Activated naive CD4-positive, alpha-beta T cell (primary cell): ENCODE measurements at places on chromosomes 3 and 15.

DNA sequence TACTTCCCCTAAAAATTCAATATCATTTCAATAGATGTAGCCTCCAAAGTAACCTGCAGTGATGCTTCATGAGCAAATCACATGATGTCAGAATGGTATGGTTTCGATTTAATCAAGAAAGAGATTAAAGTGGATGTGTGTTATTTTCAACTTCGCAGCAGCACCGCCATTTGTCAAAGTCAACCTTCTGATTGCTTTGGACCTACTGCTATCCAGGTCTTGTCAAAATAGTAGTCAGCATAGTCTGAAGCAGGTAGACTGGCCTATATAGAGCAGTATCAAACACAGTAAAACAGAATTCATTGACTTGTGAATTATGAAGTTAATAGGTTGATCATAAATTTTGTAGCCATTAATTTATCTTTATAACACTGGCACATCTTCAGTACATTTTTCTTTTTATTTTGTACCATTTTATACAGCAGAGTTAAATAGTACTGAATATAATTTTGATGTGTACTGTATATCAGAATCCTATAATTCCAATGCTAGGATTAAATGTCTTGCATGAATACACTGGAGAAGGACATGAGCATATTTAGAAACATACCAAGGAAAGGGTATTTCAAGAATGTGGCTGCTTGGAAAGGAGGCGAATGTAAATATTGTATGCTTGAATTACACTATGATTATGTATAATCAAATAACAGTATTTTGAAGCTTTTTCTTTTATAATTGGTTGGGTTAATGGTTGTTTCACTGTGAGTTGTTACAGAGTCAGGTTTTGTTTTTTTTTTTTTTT lies 79.6 kb downstream of the CDIN1 start:
- DNase-seq: no peak

GRCh38 chr15:39896101-39896500 lies 24.0 kb downstream of the GPR176 start:
- DNase-seq: no peak

GRCh38 chr15:34355241-34355640 lies 11.8 kb downstream of the LPCAT4 start:
- no peak for DNase-seq

GRCh38 chr3:133924041-133924440 lies 28.4 kb upstream of the RAB6B start:
- DNase-seq: no peak

GRCh38 chr3:119990888-119991287 lies 103.4 kb downstream of the GSK3B start:
- DNase-seq: no peak

GRCh38 chr15:40456299-40456712 lies 14.5 kb upstream of the CHST14 start:
- DNase-seq: no peak

- DNase-seq: no peak
Observed at GRCh38 chr3:5001135-5001534, 21.9 kb downstream of the BHLHE40 start.

- no peak for DNase-seq
Observed at GRCh38 chr15:48858401-48858800, 19.5 kb upstream of the EID1 start.

GRCh38 chr3:152322756-152323155 lies 54.0 kb downstream of the MBNL1 start:
- no peak for DNase-seq

DNA sequence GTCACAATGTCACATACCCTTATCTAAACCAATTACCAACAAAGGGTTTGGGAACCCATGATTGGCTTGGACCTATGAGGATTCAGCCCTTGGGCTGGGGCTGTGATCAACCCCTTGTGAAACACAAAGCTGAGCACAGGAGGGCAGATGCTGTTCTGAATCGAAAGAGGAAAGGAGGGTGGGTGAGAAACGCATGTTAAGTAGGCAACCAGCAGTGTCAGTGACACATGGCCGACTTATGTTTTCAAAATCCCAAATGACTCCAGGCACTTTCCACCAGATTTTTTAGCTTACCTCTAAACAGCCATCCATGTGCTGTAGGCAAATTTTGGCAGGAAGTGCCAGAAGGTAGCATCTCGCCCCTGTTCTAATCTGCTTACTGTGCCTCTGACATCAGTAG lies 34.1 kb upstream of the KLHL25 start:
- no peak for DNase-seq

DNA sequence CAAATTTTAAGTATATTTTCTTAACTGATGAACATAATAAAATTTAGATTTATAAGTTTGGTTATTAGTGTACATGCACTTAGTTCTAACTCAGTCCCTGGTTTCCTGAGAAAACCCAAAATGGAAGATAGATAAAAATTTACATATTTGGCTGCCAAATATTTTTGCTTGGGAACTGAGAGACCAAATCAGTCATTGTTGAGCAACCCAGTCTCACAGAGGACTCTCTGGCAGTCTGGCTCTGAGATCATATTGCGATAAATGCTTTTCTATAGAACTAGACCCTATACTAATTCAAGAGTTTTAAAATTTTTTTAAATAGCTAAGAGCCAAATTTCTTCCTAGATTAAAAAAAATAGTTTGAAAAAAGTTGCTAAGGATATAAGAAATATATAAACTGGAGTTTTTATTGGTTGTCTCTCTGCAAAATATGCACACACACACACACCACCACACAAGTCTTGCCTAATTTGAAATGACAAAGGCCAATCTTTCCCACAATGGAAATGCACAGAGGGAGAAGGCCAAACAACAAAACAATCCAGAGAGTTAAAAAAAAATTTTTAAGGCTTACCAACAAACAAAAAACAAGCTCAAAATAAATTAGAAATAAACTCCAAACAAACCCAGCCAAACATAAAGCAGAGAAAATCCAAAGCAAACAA lies 259.5 kb downstream of the MECOM start:
- no peak for DNase-seq

DNA sequence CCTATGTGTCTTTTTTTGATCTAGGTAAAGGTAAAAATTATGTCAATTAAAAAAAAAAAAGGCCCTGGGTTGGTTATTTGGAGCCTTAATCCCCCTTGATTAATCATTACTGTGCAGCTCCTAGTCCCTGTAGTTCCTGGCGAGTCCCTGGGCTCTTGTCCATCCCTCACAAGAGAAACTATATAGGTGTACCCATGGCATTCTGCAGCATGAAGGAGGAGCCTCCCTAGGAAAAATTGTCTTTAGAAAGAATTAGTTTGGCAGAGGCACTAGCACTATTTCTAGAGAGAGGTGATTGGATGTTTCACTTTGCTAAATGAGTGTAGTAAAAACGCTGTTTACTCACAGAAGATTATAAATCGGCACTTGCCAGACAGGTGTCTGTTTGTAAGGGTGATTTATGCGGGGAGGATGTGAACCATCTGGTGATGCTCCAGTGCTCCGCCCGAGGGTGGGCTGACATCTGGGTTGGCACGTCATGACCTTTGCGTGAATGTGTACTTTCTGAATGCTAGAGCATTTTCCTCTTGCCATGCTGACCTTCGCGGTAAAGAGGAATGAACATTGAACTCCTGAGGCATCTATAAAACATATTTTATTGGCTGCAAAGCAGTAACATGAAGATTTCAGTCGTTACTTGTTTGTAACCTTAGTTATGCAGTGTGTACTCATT lies 12.6 kb downstream of the PLCL2 start:
- DNase-seq: peak; percentile 14

- no peak for DNase-seq
Observed at GRCh38 chr3:126634803-126635202, 20.1 kb downstream of the TXNRD3 start.

- DNase-seq: no peak
Observed at GRCh38 chr15:25246641-25247406, 192.0 kb downstream of the UBE3A start.

DNA sequence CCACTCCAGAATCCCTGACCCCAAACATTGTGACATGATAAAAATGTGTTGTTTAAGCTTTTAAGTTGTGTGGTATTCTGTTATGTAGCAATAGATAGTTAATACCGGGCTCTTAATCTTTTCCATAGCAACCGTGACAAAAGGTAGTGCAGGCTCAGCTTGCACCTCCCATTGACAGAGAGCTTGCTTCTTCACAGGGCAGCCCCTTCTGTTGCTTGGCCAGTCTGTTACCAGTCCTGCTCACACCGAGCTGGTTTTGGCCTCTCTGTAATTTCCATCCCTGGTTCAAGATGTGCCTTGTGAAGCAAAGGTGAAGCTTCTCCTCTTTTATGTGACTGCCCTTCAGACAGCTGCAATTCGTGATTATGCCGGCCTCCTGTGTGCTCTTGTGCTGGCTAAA lies 86.9 kb downstream of the CRYGS start:
- no peak for DNase-seq

DNA sequence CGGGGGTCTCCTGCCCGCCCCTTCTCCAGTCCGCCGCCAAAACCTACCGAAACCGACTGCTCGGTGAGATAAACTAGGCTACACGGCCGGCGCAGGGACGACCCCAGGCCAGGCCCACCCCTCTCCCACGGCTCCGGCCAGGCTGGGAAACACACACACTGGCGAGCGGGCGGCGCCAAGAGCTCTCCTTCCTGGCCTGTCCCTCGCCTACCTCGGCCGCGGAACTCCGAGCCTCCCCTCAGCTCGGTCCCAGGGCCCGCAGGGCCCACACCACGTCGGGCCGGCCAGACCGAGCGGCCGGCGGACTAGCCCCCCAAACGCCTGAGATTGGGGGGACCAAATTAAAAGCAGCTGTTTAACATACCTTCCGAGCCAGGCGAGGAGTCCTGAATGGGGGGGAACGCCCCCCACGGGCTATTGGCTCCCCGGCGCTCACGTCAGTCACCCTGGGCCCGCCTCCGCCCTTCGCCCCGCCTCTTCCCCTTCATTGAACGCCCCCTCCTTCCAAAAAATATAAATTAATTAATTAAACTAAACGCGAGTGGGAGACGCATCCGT lies 4.0 kb upstream of the SIN3A start:
- DNase-seq: peak; percentile 64

- DNase-seq: no peak
Observed at GRCh38 chr15:51516291-51516690, 106.3 kb downstream of the DMXL2 start.

- DNase-seq: no peak
Observed at GRCh38 chr15:83973816-83974215, 261.8 kb upstream of the GOLGA6L4 start.

GRCh38 chr15:41968701-41969100 lies 3.7 kb downstream of the EHD4 start:
- DNase-seq: no peak

DNA sequence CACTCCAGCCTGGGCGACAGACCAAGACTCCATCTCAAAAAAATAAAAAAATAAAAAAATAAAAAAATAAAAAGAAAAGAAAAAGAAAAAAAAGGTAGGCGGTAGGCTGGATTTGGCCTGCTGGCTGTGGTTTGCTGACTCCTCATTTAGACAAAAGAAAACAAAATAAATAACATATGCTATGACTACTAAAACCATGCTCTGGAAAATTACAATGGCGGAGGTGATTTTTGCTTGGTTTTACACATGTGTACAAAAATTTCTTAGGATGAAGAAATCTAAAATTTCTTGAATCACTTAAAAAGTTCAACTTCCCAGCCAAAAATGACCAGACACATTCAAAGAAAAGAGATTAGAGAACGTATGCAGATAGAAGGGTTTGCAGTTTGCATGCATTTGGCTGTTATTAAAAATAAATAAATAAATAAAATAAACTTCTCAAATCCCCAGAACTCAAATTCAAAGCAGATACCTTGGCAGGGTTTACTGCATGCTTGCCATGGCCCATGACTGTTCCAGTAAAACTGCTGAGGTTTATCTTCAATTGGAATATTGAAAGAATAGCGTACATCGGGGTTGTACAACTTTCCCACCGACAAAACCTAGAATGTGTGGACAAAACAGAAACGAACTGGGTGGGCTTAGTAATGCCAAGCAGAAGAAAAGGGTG lies 65.9 kb downstream of the ADAMTS9 start:
- no peak for DNase-seq

GRCh38 chr3:114941626-114942309 lies 205.3 kb downstream of the ZBTB20 start:
- no peak for DNase-seq

- DNase-seq: peak; percentile 58
Observed at GRCh38 chr15:52208306-52208946, 17.2 kb upstream of the GNB5 start.

- no peak for DNase-seq
Observed at GRCh38 chr3:62558549-62559112, 185.3 kb upstream of the FEZF2 start.

DNA sequence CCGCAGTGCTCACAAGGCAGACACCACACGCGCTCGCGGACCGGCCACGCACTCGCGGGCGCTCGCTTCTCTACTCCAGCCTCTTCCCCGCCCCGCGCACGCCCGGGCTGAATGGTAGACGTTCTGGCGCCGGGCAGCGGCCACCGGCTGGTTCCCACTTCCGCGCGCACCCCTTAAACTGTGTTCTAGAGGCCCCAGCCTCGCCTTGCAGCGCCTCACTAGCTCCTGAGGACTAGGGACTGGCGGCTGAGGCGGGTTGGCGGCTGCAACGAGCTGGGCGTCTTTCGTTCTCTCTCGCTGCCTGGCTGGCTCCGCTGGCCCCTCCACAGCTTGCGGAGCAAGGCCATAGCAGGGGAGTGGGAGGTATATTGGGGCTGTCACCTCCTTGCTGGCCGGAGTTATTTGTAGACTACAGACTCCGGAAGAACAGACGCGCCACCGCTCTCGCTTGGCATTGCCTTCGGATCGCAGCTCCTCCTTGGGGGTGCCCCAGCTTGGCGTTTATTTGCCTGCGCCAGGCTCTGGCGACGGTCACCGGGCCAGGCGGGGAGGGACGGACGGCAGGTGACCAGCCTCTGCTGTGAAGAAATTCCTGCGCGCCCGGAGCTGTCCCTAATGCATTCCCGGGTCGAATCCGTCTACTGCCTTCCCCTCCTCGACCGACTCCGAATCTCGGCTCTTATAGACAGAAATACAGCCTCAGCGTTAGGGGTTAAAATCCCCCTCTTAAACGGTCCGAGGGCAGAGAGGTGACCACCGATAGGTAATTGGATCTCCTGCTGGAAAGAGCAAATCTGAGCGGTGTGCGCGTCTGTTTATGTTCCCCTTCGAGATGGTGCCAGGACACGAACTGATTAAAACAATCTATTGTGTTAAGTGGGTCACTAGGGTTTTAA lies 1.3 kb downstream of the GREM1 start:
- no peak for DNase-seq

GRCh38 chr3:87436781-87437543 lies 160.6 kb upstream of the POU1F1 start:
- no peak for DNase-seq

DNA sequence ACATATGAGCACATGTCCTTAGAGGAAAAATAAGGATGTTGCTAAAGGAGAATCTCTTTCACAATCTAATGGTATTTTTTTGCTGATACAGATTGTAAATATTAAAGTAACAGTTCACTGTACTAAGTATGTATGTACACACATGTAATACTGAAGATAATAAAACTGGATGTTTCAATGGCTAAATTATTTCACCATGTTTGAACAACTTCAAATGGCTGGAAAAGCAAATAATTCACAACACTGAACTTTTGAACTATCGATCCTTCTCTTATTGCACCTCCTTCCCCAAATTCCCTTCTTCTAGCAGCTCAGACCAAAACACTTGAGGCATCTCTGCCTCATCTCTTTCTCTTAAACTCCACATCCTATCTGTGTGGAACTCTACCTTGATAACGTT lies 149.5 kb downstream of the EPHA3 start:
- DNase-seq: no peak
